ENCODE measurements at places on chromosomes 1 and 21. TPM values are rescaled to one million over a fixed set of nuclear protein-coding genes. Genes with fewer than 3 reads are reported as not detected.

GRCh38 chr1:89125913-89126580 is at the start of gene GBP2:
Gene GBP2 (minus strand): TSS chr1:89126114. CDS start chr1:89121966, 4,148 bp downstream.
- peak; percentile 86 for DNase-seq

DNA sequence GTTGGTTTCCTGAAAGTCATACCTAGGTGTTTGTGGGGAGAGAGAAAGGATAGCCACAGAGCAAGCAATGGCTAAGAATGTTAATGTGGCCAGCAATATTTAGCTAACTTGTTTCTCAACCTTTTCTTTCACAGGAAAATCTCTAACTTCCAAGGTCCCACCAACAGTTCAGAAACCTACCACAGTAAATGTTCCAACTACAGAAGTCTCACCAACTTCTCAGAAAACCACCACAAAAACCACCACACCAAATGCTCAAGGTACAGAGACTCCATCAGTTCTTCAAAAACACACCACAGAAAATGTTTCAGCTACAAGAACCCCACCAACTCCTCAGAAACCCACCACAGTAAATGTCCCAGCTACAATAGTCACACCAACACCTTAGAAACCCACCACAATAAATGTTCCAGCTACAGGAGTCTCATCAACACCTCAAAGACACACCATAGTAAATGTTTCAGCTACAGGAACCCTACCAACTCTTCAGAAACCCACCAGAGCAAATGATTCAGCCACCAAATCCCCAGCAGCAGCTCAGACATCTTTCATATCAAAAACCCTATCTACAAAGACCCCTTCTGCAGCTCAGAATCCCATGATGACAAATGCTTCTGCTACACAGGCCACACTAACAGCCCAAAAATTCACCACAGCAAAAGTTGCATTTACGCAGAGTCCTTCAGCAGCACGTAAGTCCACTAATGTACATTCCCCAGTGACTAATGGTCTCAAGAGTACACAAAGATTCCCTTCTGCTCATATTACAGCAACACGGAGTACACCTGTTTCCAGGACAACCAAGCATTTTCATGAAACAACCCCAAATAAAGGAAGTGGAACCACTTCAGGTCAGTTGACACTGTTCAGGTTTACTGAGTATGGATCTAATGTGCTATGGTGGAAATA is 15.3 kb downstream of the CD55 start:
- no peak for DNase-seq

The ADCY10 gene
- 0.40 TPM for polyA plus RNA-seq

GRCh38 chr1:54553602-54554313 is 5.7 kb downstream of the ACOT11 start:
- DNase-seq: no peak

DNA sequence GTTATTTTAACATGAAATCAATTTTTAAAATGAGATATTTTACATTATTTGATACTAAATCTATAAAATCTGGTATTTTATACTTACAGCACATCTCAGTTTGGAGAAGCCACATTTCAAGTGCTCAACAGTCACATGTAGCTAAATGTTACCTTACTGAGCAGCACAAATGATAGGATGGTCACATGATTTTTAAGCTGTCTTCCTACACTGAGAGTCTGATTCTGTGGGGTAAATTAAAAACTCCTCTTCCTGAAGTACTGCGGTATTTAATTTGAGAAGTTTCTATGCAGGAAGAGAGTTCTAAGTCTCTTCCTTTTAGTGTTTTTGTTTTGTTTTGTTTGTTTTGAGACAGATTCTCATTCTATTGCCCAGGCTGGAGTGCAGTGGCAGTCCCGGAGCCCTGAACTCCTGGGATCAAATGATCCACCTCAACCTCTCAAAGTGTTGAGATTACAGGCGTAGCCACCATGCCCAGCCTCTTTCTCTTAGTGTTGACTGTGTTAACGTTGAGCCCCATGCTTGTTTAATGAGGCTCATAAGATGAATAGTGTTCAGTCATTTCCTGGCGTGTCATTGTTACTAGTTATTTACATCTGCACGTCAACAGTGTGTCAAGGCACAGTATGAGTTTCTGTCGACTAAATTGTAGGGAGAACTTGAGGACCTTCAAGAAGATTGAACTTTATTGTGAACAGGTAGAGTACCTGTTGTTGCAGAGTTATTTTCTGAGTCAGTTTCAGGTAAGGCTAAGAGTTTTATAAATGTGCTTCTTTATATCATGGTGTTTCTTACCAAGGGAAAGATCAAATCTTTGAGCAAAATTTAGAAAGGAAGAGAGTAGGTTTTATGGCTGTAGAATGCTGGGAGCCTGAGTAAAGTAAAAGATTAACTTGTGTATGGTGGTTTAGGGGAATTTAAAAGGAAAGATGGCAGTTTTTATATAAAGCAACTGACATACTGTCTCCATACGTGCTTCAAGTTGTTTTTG is 3.3 kb downstream of the CNST start:
- DNase-seq: peak; percentile 30

The KIF14 gene
- 0.22 TPM for polyA plus RNA-seq

- DNase-seq: no peak
These were observed 182.4 kb downstream of the MIS18A start for GRCh38 chr21:32096411-32096810.

GRCh38 chr1:117710710-117711109 is 104.9 kb downstream of the TENT5C start:
- DNase-seq: no peak

- no peak for DNase-seq
These were observed 20.6 kb downstream of the STUM start for GRCh38 chr1:226568975-226569741.

DNA sequence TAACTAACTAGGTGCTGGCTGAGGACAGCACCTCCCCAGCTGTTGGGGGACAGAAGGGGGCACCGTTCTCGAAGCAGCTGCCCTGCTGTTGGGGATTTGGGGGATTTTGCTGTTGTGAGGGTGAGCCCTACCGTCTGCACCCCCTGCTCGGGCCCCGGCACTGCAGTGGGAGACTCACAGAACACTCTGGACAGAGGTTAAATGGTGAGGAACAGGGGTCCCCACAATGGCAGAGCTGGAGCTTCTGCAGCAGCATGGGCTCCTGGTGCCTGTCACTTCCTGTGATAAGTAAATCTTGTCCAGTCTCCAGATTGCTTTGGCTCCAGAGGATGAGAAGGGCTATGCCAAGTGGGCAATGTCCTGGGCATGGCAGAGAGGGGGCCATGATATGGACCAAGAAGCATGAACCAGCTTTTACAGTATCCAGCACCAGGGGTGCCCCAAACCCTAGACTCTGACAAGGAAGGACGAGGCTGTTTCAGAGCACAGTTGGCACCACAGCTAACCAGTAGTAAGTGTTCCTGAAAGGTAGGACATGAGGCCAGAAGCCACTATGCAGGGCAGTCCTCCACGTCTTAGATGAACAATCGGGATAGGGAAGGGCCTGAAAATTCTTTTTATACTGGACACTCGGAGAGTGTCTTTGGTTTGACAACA is 365.1 kb upstream of the VAMP3 start:
- no peak for DNase-seq

GRCh38 chr21:45589686-45590245 is 47.5 kb upstream of the SLC19A1 start:
- no peak for DNase-seq

The TAS1R3 gene
- 0.45 TPM for polyA plus RNA-seq

The ATP6V1G3 gene
- not detected for polyA plus RNA-seq

DNA sequence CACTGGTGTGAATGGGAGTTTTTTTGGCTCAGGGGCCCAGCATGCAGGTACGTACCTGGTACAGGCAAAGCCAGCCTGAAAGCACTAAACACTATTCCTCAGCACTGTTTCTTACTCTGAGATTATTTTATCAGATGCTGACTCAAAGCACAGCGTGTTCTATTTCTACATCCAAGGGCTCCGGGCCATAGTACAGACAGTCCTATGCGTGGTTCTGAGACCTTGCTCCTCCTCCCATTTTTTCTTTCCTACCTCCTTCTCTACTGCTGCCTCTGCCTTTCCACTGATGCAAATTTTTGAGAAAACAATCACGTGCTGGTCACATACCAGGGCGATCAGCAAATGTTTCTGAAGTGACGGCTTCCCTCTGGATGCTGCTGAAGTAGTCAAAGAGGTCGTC is 36.3 kb downstream of the PDPN start:
- DNase-seq: no peak

- peak; percentile 39 for DNase-seq
These were observed 22.8 kb downstream of the RNU5D-1 start for GRCh38 chr1:44707959-44708831.

DNA sequence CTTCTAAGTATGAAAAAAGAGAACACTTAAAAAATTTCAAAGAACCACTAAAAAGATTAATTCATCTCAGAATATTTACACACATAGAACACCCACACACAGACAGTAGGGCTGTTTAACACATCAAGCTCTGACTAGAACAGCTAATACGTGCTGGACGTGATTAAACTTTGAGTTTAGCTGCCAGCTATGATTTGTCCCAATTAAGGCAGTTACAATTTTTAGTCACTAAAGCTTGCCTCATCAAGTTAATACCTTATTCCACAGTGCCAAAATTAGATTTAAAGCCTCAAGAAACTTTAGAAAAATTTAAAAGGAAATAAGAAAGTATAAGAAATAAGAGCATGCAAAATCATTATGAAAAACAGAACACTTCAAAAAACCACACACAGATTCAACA is 18.9 kb downstream of the SLC16A1 start:
- DNase-seq: no peak

DNA sequence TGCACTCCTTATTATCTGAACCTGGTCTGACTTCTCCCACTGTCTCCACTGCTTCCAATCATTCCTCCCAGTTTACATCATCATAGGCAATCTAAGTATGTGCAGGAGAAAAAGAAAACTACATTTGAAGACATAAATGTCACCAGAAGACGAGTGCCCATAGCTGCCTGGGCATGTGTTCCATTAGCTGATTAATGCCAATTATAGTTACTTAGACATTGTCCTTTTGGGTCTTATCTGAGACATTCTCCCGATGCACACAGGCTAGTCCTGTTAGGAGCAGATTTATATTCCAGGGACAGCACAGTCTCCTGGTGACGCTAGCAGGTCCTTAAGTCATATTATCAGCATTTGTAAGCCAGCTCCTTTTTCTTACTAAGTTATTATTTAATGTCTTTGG is 52.6 kb upstream of the PTGFRN start:
- no peak for DNase-seq

The MYBPH gene
- polyA plus RNA-seq: not detected

The MRPS6 gene
- 57.8 TPM for polyA plus RNA-seq

- no peak for DNase-seq
These were observed 28.8 kb upstream of the FMO1 start for GRCh38 chr1:171219346-171220080.

DNA sequence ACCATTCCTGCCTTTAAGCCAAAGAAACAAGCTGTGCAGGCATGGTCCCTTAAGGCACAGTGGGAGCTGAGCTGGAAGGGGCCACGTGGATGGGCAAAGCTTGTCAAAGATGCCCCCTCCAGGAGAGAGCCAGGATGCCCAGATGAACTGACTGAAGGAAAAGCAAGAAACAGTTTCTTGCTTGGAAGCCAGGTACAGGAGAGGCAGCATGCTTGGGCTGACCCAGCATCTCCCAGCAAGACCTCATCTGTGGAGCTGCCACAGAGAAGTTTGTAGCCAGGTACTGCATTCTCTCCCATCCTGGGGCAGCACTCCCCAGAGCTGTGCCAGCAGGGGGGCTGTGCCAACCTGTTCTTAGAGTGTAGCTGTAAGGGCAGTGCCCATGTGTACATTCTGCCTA is 1.3 kb upstream of the SLC50A1 start:
- peak; percentile 25 for DNase-seq

DNA sequence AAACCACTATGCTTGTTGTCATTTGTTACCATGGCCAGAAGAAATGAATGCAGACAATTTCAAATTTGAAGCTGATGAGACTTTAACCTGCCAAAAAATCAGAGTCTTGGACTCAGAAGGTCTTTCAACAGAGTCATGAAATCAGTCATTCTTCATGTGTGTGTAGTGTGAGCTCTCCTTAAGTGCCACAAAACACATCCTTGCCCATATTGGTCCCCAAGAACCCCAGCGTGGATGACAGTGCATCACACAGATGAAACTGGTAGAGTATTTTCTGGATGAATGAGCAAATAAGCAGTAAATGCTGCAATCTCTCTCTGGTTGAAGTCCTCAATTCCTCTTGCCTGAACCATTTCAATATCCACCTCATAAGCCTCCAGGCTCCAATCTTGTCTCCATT is 28.7 kb upstream of the ETS2 start:
- no peak for DNase-seq

DNA sequence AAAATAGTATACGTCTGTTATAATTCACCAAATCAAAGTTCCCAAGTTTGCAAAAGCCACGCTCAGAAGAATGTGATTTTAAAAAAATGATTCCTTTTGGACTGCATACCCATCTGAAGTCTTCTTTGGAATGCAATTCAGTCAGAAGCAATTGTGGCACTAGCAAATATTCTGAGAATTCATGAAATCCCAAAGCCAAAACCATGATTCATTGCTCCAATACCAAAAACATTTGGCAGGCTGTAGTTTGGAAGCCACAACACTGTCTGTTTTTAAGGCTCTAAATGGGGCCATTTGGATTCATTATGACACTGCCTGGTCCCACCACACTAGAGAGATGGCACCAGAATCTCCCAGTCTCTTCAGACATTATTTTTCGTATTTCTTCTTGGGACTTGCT is 21.8 kb upstream of the LRRC53 start:
- no peak for DNase-seq

DNA sequence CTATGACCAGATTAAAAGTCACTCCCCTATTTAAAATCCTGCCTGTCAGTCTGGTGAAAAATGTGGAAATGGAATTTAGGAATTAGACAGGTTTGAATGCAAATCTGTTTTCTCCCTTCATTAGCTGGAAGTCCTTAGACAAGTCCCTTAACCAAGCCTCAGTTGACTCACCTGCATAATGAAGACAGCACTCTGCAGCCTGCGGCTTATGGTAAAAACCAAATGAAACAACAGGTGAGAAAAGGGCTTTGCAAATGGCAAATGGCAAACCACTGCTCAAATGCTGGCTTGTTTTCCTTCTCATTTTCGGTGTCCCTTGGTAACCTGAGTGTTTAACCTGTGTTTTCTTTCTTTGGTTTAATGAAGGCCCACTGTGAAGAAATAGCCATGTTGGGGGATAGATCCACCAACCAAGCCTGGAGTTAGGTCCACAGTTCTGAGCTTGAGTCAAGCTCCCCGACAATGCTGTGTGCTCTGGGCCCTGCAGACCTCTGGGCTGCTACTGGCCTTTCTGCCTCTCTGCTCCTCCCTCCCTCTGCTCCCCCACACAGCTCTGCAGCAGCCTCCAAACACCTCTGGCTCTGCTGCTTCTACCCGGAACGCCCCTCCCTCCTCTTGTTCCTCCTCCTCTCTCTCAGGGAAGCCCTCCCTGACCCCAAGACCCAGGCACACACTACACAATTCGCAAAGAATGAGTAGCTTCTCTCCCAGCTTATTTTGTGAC is 641.8 kb downstream of the MATN1 start:
- no peak for DNase-seq

All from small intestine (tissue), 16 donors.